Memory B cell (primary cell): ENCODE measurements at places on chromosomes 6 and 20.

GRCh38 chr6:54248994-54249393, 59.2 kb upstream of the TINAG start:
- DNase-seq: no peak

DNA sequence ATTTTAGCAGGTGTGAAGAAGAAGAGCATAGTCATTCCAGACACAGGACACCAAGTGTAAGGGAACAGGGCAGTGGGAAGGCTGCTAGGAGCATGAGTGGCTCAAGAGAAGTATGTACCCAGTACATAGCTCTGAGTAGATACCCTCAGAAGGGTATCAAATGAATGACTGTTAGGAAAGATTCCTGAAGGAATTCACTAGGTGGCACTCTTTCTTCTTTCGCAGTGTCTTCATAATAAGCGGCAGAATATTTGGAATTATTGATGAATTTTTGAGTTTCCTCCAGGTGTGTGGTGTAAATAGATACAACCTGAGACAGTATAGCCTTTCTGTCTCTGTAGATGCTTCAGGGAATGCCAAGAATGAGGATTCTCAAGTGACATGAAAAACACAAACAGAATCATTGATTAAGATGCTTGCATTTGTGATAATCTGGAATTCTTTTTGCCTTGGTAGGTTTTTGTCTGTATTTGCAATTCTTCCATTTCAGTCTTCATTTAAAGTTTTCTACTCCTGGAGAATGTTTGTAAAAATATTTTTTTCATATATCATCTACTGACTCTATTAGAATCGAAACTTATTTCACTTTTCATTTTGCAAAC, 264.3 kb upstream of the RIMS1 start:
- no peak for DNase-seq

GRCh38 chr20:47265984-47266383, 90.5 kb downstream of the ZMYND8 start:
- no peak for DNase-seq

DNA sequence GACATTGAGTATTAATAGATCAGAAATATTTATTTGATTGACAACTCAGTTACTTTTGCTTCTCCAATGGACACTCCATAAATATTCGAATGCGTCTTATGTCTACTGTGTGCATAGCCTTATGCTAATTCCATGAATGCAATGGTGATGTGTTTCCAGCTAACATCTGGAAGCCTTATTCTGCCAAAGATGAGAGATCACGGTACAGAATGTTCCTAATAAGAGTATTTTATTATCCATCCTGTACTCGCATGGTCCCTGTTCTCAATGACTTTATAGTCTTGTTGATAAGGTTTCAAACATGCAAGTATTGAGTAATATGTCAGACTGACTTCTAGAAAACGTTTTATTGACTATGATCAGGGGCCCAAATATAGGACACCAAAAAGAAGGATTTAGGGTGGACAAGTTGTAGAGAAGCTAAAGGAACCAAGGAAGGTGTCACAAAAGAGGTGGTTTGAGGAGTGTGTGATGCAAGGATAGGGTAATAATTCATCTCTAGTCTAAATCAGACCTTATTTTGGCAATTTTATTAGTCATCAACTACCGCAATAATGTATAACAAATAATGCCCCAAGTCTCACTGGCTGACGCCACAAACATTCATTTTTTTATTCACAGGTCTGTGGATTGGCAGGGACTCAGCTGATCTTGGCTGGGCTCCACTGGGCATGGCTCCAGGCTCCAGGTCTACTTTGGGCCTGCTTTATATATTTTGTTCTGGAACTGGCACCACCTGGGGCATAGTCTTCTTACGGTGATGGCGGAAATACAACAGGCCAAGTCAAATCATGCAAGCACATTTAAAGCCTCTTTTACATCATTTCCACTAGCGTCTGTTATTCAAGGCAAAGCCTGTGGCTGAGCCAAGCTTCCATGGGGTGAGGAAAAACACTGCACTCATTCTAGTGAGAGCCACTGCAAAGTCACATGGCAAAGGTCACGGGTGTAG, 24.5 kb upstream of the CD83 start:
- DNase-seq: no peak

- DNase-seq: no peak
These were observed 10.4 kb upstream of the FKBPL start for GRCh38 chr6:32140420-32141046.

GRCh38 chr20:50817776-50818172, 22.9 kb downstream of the BCAS4 start:
- no peak for DNase-seq

DNA sequence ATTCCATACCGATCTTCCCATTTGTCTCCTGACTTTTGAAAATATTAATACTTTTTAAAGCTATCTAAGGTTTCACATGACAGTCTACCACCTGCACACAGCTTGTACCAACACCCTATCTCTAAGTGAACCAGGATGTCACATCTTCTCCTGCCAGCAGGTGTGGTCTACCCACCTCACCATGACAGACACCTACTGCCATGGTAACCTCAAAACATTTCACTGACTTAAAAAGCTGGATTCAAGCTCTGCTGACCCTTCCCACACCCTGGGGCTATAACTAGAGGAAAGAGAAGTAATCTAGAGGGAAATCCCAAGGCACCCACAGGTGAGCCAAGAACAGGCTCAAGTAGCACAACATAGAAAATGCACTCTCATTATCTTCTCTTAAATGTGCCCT, 1.2 kb downstream of the SLC17A3 start:
- DNase-seq: no peak

DNA sequence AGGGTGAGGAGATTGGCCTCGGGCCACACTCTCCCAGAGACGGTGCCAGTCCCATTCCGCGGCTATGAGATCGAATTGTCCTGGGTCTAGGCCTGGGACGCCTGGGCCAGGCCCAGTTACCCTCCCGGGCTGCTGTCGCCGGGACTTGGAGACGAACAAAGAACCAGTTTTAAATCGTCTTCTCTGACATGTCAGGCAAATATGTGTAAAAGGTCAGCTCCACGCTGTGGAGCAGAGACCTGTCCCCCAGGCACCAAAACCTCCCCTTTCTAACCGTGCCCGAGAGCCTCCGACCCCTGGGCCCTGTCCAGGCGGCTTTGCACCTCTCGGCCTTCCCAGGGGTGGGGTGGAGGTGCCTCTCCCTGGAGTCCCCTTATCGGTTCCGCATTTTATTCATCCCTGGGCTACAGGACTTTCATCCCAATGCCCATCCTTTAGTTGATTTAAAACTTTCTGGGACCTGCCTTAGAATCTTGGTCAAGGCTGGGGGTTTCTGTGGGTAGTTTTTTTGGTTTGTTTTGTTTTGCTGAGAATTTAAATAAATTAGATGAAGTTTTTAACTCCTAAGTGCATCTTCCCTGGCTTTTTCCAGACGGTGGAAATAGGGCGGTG, 5.8 kb upstream of the TFAP2A start:
- no peak for DNase-seq

GRCh38 chr6:6851949-6852261, 255.9 kb upstream of the RREB1 start:
- DNase-seq: no peak

DNA sequence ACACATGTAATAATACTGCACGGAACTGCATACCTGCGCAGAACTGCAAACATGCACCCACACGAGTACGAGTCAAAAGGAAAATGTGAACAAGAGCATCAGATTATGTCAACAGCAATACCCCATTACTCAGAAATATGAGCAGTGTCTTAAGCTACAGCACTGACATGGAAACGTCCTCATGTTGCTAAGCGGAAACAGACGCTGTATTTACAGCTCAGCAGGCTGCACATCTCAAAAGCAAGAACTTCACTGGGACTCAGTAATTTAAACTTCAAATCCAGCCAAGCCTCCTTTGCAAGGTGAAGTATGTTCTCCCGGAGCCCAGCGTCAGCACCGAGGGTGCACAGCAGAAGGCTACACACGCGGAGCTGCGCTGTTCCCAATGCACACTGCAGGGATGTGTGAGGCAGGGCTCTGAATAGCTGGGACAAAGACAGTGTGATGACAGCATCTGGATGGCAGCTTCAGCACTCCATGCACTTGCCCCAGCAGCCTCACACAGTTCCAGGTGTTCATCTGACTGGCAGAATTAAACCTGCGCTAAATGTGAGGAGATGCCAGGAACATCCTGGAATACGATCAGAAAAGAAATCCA, 202.8 kb downstream of the WDR27 start:
- no peak for DNase-seq

- DNase-seq: peak; percentile 86
These were observed 74.0 kb downstream of the SSR1 start for GRCh38 chr6:7238900-7239589.

GRCh38 chr6:30102414-30102969, 10.4 kb downstream of the TRIM31 start:
- no peak for DNase-seq

DNA sequence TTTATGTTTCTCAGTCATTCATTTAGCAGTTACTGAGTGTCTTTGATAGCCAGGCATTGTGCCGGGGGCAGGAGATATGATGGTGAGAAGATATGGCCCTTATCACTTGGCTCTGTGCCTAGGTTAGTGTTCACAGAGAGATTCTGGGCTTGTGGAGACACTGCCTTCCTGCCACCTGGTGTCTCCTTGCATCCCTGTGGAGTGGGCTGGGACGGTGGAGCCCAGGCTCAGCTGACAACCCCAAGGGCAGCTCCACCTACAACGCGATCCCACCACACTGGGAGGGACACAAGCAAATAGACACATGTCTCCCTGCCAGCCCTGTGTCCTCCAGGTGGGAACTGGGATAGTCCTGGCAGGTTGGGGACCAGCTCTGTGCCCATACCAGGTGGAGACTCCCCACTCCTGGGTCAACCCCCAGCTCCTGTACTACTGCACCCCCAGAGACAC, 30.3 kb upstream of the VEGFA start:
- no peak for DNase-seq

- DNase-seq: no peak
These were observed 139.5 kb downstream of the ALDH8A1 start for GRCh38 chr6:134810402-134810801.
